ENCODE measurements at places on chromosomes 4 and X.

- no peak for DNase-seq
These were observed 228.7 kb downstream of the SHOX start for GRCh38 chrX:859329-859728.

GRCh38 chr4:99965173-99965572 is 15.1 kb upstream of the H2AZ1 start:
- DNase-seq = no peak

- no peak for DNase-seq
These were observed 62.5 kb downstream of the PPEF1 start for GRCh38 chrX:18769812-18770573.

DNA sequence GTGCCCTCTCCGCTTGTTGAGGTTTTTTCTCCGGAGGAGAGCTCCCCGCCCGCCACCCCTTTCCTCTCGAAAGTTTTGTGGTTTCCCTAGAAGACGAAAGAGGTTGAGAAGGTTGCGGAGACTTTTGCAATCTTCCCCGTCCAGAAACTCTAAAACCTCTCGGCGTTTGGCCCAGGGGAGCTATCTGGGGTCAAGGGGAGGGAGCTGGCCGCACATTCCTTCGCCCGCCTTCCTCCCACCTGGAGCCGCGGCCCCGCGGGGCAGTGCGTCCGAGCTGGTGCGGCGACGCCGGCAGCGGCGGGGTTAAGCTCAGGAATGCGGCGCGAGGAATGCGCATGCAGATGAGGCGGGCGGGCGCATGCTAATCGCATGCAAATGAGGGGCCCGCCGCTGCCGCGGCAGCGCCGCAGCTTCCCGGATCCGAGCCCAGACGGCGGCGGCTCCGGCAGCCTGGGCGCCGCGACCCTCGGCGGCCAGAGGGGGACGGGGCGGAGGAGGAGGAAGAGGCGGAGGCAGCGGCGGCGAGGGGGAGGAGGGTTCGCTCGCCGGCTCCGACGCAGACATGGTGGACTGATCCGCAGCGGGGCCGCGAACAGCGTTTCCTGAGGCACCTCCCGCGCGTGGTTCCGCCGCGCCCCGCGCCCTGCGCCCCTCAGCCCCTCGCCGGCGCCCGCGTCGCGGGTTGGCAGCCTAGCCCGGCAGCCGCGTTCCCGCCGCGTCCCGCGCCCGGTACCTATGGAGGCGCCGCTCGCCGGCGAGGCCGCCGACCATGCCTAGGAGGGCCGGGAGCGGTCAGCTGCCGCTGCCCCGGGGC is at the start of gene WWC2:
Gene WWC2, plus strand, starts transcription at position 535 of the 814 bp plus-strand sequence. Its CDS starts 235 bp downstream, at position 770.
- peak; percentile 91 for DNase-seq

DNA sequence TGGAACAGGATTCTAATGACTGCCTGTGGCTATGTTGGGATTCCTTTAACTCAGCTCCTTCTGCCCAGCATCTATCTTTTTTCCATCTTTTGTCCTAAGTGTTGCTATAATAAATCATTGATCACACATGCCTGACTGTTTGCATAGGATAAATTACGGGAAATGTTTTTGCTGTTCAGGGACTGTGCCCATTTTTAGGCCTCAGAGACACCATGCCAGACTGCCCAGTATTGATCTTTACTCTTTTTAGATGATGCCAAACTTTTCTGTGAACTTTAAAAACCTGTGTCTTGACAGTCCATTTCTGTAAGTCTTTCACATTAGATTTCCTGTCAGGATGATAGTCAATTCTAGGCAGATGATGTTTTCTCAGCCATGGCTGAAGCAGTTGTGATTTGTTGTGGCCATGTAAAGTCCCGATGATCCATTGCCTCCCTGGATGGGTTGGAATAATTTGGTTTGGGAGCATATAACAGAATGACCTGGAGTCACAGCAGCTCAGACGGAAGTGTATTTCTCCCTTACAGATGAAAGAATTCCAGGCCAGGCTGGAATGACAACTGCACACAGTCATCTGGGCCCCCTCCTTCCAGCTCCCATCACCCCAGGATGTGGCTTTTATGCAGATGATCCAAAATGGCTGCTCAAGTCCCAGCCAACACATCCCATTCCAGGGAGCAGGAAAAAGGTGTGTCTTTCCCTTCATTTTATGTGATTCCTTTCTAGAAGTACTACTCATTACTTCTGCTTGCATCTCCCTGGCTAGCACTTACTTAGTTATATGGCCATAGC is 3.4 kb downstream of the HTT-AS start:
- DNase-seq = peak; percentile 54

- no peak for DNase-seq
These were observed 39.7 kb downstream of the VSIG4 start for GRCh38 chrX:66000178-66000577.

GRCh38 chr4:122739174-122739573 is 6.7 kb downstream of the BBS12 start:
- DNase-seq = peak; percentile 79

- DNase-seq = no peak
These were observed 26.1 kb downstream of the PPP2R3B start for GRCh38 chrX:360496-361150.

DNA sequence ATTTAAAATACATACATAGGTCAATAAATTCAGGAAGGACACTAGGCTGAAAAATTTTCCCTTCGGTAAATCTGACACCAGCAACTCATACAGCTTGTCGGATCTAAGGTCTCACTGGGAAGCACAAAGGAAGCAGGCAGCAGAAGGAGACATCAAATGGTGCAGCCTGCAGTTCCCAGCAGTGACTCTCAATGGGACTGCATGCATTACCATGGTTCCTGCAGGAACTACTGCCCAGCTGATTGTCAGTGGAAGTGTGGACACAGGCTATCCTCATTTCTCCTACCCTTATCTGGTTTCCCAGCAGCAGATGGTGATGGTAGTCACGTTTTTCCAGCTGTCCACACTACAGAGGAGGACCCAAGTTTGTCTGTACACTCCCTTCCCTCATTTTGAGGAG is 113.3 kb downstream of the PPP1R2C start:
- no peak for DNase-seq

DNA sequence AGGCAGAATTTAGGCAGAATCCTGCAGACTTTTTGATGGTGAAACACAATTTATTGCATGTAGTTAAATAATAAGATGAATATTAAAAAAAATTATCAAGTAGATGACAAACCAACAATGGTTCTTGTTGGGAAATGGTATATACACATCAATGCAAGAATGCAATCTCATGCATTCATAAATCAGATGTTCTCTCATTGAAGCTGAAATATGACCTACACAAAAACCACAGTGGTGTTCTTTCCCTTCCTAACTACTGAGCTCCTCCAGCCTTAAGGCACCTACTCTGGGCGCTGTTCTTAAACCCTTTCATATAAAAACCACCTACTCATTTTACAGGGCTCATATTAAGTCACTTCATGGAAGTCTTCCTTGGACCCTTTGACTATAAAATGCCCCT is 64.1 kb downstream of the ANTXR2 start:
- DNase-seq = no peak

- DNase-seq = no peak
These were observed 115.8 kb downstream of the THOC2 start for GRCh38 chrX:123617007-123617406.

- peak; percentile 80 for DNase-seq
These were observed 61.9 kb upstream of the NFKB1 start for GRCh38 chr4:102439236-102439614.

DNA sequence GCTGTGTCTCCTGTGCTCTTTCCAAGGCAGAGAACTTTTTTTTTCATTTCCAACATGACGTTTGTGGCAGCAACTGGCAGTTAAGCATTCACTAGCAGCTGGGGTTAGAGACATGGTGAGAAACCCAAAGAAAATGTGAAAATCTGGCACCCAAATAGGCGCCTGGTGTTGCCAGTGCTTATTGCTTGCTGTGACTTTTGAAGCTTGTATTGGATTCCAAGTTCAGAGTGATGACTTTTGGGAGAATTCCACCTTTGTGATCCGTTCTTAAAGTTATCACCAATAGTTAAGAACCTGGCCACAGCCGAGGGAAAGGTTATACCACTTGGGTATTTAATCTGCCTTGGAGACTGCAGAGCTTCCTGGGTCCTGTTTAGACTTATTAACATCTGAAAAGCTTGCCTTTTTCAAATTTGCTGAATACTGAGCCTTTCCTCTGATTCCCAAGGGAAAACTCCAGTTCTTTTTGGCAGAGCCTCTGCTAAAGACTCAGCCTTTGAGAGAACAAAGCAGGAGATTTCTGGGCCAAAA is 101.0 kb downstream of the OPHN1 start:
- peak; percentile 14 for DNase-seq

- DNase-seq = peak; percentile 44
These were observed 28.7 kb upstream of the BMP2K start for GRCh38 chr4:78747475-78747922.

- no peak for DNase-seq
These were observed 69.5 kb upstream of the MND1 start for GRCh38 chr4:153274967-153275366.

DNA sequence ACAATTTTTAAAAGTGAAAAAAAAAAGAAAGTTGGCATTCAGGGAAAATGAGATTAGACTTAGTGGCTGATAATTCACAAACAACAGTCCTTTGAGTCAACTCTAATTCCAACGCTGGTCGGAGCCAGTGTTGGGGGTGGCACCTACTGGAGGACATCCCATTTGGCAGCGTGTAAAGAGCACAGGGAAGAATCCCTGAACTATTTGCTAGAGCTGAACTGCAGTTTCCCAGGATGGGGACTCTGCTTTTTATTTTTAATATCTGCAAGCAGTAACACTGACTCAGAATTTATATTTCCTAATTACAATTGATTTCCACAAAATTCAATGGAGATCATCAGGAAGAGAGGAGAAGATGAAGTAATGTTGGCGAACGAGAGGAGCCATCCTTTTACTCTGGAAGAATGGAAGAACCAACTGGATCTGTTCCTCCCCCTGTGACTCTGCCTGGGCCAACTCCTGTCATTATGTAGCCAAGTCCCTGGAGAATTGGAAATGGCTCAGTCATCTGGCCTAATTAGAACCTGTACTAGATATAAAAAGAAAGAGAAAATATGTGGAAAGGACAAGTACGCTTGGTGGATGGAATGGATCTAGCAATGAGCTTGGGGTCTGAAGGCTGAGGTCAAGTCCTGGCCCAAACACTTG is 76.7 kb downstream of the IRF2 start:
- no peak for DNase-seq

DNA sequence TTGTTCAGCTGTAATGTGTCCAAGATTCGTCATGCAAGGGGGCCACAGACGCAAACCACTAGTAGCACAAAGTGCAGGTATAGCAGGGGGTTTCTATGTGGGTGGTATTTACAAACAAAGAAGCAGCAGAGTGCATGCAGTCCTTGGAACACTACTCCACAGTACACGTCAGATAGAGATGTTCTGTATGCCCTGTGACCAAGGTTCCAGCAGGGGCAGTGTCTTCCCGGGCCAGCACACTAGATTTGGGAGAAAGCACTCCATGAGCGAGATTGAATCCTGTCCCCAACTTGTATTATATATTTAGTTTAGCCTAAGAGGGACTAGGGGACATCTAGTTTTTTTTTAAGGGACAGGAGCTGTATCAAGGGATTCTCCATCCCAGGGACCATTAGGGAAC is 54.4 kb upstream of the ESX1 start:
- DNase-seq = no peak

DNA sequence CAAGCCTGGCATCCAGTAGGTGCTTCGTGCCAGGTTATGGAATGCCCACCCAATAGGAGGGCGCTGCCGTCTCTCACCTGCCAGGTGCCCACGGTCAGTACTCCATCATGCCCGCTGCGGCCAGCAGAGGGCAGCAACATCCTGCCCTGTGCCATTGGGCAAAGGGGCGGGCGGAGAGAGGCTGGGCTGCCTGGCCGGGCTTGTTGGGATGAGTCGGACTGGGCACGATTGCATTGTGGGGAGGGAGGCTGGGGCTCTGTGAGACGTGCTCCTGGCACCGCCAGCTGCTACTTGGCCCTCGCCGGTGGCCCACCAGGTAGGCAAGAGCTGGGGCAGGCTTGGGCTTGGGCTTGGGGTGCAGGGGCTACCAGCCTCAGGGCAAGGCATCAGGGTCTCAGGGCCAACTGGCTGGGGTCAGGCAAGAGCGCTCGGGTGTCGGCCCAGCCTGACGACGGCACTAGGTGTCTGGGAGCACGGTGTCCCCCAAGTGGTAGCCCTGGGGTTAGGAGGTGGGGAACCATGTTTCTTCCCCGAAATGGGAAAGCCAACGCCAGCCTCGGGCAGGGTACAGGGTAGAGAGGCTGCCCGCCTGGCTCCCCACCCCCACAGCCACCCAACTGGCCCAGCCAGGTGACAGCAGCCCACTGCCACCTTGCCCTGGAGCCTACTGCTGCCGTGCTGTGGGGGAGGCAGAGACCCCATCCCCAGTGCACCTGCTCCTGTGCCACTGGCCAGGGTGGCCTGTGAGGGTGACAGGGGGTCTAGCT is at the start of gene PLXNB3:
Gene PLXNB3, plus strand, starts transcription at position 261 of the 767 bp plus-strand sequence. CDS start 1,287 bp downstream, outside the sequence.
- peak; percentile 85 for DNase-seq

- peak; percentile 11 for DNase-seq
These were observed 33.1 kb downstream of the PDK3 start for GRCh38 chrX:24498181-24498580.

GRCh38 chr4:28373191-28373590 is 1512.5 kb downstream of the STIM2 start:
- DNase-seq = no peak

DNA sequence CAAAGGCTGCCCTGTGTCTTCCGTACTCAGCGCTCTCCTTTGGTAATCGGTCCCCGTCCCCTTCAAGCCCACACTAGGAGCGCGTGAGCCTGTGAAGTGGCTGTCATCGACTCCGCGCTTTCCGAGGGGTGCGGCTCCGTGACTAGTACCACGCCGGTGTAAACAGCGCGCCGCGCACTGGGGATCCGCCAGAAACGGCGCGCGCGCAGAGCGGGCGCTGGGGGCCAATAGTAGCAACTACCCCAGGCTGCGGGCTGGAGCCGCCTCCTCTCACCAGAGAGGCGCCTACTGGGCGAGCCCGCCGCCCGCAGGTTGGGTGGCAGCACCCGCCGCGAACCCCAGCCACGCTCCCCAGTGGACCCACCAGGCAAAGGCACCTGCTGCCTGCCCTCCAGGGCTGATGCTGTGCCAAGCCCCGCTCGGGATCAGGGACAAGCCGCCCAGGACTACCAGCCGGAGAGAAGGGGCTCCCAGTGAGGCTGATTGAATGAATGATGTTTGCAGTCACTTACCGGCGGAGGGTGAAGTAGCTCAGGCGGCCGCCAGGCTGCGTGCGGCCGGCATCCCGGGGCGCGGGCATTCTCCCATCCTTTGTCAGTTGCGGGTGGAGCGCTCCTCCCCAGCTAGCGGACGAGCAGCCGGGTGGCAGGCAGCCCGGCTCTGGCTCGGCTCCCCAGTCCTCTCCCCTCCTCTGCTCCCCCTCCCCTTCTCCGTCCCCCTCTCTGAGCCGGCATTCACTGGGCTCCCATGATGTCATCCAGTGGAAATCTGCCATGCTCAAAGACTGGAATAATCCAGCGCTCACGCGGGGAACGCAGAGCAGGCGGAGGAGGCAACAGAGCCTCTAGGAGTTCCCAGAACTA is 370.3 kb upstream of the SMIM31 start:
- DNase-seq = no peak

GRCh38 chr4:86184216-86184900 is 175.5 kb downstream of the MAPK10 start:
- DNase-seq = no peak

- DNase-seq = no peak
These were observed 34.0 kb upstream of the RASGEF1B start for GRCh38 chr4:81505726-81506125.
